ENCODE measurements at places on chromosomes 1 and 21.

DNA sequence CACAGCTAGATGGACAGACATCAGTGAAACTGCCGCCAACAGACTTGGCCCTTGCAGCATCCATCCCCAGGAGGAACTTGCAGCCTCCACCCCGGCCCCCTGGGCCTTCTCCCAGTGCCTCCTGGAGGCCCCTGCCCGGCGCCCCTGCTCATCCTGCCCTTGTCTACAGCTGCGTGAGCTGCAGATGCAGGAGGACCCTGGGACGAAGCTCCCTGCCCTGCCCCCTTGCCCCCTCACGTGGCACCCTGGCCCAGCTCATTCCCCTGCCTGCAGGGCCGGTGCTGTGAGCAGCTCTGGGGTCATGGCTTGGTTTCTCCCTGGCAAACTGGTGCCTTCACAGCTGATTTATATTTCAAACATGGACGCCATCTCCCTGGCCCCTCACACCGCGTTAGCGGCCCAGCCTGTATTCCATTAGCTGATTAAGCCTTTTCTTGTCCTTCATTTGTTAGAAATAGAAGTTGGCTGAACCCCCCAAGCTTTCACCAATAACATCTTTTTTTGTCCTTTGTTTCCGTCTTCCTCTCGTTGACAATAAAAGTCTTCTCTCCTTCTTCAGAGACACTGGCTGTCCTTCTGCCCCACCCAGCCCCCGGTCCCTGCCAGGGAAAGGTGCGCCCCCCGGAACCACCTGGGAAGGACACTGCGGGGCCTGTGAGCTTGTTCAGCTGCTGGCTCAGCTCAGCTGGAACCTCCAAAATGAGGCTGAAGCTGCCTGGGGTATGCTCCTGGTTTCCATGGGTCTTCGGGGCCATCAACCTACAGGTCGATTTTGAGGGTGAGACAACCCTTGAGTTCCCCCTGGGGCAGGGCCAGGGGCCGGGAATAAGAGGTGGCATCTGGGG lies 34.0 kb upstream of the SLC19A1 start:
- DNase-seq, result peak; percentile 45

GRCh38 chr1:33380811-33381210 lies 50.1 kb downstream of the PHC2 start:
- DNase-seq, result no peak

DNA sequence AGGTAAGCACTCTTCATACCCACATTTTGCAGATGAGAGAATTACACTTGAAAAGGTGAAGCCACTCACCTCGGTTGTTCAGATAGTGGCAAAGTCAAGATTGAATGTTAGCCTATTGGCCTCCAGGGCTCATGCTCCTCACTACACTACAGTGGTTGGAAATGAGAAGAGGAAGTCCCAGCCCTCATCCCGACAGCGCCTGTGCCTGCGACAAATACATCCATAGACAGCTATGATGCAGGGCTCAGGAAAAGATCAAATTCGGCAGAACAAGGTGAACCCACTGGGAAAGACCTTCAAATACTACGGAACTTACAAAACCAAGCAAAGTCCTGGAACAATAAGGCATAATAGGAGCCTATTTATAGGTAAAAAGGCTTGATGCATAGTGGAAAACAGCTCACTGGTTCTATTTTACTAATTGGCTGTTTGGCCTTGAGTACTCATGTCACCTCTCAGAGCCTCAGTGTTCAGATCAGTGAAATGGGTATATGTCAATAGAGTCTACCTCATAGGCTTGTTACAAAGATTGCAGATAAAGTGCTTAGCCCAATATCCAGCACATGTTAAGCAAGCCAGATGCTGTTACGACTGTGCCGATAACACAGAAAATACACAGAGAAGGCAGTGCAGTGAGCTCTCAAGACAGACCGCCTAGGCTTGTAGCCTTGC lies 3.5 kb downstream of the SPOCD1 start:
- DNase-seq, result no peak

GRCh38 chr1:9652379-9653209 lies 1.1 kb downstream of the PIK3CD start:
- DNase-seq, result no peak

GRCh38 chr1:38084700-38085099 lies 38.1 kb upstream of the POU3F1 start:
- peak; percentile 90 for DNase-seq

Data from pancreas (tissue), 10 donors.